ENCODE measurements at places on chromosomes 11 and 22.
A peak's percentile ranks its signal among the peaks of the same experiment; 100 is the strongest.

GRCh38 chr22:43501878-43502277 lies 90.1 kb downstream of the MPPED1 start:
- DNase-seq, result peak; percentile 52

- peak; percentile 72 for DNase-seq
Observed at GRCh38 chr22:24592058-24592850, 619 bp downstream of the LRRC75B start.

DNA sequence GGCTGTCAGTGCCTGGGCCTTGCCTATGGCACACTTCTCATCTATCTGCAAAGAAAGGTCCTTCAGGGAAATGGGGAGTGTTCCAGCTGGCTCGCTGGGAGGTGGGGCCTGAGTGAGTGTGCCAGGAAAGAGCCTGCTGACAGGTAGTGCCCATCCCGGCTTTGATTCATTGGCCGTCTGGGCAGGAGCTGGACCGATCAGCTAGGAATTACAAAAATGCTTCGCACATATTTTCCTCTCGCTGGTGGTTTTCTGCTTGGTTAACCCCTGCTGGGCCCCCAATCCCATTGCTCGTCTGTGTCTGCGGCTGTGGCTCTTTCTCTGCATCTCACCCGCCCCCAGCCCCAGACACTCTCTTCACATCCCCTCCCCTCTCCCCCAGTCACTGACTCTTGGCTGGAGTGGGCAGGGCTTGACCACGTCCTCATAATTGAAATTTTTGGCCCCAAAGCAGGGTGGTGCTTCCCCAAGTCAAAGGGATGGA lies 10.8 kb downstream of the LIF start:
- peak; percentile 68 for DNase-seq

DNA sequence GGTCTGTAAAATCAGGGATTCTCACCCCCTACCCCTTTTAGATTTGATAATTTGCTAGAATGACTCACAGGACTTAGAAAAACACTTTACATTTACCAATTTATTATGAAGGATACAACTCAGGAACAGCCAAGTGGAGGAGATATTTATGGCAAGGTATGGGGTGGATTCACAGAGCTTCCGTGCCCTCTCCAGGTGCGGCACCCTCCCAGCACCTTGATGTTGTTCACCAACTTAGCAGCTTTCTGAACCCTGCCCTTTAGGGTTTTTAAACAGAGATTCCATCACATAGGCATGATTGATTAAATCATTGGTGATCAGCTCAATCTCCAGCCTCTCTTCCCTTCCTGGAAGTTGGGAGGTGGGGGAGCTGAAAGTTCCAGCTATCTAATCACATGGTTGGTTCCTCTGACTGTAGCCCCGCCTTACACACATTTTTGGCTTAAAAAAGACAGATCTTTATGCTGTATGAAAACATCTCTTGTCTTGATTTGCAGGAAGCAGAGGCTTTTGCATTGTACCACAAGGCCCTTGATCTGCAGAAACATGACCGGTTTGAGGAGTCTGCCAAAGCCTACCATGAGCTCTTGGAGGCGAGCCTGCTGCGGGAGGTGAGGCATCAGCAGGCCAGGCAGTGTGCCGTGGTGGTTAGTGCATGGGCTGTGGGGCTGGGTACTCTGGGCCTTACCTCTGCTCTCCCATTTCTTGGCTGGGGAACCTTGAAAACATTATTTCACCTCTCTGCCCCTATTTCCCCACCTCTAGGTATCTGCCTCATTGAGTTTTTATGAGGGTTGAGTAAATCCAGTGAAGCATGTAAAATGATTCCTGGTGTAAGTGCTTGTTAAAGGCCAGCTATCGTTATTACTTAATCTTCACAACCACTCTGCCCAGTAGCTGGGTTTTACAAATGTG lies 27.0 kb downstream of the CABIN1 start:
- no peak for DNase-seq

- DNase-seq, result peak; percentile 64
Observed at GRCh38 chr11:64369440-64370421, 10.8 kb downstream of the RPS6KA4 start.

- DNase-seq, result no peak
Observed at GRCh38 chr11:35173011-35173511, 34.1 kb downstream of the CD44 start.

GRCh38 chr11:107157809-107158187 lies 139.5 kb upstream of the GUCY1A2 start:
- no peak for DNase-seq

GRCh38 chr11:16809886-16810668 lies 71.6 kb downstream of the C11orf58 start:
- no peak for DNase-seq

DNA sequence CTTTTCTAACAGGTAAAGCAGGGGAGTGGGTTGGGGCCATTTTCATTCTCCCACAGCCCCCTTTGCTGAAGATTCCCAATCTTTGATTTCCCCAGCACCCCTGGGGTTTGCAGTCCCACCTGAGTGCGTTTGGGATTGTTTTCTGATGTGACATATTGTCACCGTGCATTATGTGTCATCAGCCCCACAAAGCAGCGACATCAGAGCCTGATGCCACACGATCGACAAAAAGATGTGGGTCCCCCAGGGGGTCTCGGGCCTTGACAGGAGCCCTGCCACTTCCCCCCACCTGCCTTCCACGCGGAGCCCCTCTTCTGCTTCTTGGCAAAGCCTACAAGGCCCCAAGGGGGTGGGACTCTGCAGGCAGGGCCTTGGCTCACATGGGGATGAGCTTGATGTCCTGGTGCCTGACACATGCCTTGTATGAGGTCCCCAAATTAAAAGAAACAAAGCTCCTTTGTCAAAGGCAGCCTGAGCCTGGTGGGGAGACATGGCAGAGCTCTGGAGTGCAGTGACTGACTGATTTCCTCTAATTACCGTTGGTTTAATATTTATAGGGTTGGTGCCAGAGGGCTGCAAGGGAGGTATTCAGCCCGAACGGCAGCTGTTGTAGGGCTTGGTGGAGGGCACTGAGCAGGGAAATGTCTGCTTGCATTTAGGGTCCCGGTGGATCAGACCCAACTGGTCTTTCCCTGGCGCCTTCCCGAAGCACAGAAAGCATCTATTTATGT lies 149.2 kb downstream of the MIAT start:
- peak; percentile 63 for DNase-seq

- DNase-seq, result peak; percentile 34
Observed at GRCh38 chr11:2975594-2975993, 16.5 kb downstream of the NAP1L4 start.

DNA sequence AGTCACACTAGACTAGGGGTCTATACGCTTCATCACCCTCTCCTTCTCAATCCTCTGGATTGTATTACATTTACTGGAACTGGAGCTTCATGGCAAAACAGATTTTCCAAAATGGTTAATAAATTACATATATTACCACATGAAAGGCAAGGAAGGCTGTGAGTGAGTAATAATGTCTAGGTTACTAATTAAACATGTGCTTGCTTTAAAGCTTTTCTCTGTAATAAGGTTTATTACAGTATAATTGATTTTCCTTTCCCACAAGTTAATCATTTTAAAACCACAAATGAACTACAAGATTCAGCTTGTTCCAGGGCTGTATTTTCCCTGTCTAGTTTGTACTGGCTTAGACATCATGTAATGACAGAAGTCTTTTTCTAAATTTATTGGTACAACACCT lies 25.6 kb downstream of the MMP13 start:
- no peak for DNase-seq

GRCh38 chr11:134573857-134574256 lies 161.8 kb upstream of the B3GAT1 start:
- no peak for DNase-seq

DNA sequence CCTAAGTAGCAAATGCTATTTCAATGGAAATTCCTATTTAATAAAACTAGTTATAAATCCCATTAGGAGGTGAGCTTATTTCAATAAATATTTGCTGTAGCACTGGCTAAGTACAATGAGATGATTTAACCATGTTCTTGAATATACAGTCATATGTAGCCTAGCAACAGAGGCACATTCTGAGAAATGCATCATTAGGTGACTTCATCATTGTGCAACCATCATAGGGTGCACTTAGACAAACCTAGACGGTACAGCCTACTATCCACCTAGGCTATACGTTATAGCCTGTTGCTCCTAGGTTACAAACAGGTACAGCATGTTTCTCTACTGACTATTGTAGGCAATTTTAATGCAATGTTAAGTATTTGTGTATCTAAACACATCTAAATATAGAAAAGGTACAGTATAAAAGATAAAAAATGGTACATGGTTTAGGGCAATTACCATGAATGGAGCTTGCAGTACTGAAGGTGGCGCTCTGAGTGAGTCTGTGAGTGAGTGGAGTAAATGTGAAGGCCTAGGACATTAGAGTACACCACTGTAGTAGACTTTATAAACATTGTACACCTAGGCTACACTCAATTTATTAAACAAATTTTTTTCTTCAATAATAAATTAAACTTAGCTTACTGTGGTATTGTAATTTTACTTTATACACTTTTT lies 350.1 kb downstream of the CASP12 start:
- no peak for DNase-seq

- peak; percentile 40 for DNase-seq
Observed at GRCh38 chr11:99932684-99933083, 754.4 kb upstream of the ARHGAP42 start.

GRCh38 chr11:131767421-131767820 lies 397.0 kb downstream of the NTM start:
- DNase-seq, result no peak

Measured in eye (tissue), 1 donor.